Neural progenitor cell (in vitro differentiated cells): ENCODE measurements at places on chromosomes 12 and 14.

DNA sequence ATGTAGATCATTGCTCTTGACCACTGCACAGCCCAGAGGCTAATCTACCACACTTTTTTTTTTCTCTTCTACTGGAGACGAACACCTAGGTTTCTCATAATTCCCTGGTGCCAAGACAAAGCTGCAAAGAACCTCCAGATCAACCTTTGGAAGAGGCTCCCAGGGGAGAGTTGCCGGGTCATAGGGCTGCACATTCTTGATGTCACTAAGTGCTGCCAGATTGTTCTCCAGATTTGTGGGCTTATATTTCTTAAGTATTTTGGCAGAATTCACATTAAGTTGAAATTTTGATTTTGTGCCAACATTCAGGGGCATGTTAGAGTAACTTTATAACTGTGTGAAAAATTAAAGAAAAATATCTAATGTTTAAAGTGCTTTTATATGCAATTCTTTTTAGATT lies 13.5 kb upstream of the PDZRN4 start:
- no peak for DNase-seq

GRCh38 chr14:90987140-90987539 lies 73.3 kb downstream of the RPS6KA5 start:
- no peak for DNase-seq

GRCh38 chr14:36870776-36871175 lies 209.1 kb downstream of the PAX9 start:
- DNase-seq, result no peak

GRCh38 chr14:96911499-96912149 lies 114.4 kb downstream of the VRK1 start:
- DNase-seq, result no peak

DNA sequence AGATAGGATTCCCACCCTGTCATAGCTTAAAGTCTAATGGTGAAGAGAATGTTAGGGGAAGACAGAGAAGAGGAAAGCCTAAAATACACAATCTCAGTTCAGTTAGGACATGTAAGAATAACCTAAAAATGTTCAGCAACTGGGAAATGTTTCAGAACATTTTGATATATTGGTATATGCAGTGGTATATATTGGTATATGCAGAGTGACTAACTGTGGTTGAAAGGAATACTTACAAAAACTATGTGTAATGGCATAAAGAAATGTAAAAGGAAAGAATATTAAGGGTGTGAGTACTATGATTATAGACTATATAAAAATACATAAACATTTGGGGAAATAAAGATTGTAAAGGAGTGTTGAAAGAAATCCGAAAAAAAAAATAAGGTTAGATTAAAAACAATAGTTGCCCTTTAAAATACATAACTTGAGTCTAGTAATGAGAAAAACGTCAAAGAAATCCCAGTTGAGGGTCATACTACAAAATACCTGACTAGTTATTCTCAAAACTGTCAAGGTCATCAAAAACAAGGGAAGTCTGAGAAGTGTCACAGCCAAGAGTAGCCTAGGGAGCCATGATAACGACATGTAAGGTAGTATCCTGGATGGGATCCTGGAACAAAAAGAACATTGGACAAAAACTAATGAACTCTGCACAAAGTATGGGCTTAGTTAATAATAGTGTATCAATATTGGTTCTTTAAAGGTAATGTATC lies 25.6 kb downstream of the ZDHHC17 start:
- DNase-seq, result no peak

DNA sequence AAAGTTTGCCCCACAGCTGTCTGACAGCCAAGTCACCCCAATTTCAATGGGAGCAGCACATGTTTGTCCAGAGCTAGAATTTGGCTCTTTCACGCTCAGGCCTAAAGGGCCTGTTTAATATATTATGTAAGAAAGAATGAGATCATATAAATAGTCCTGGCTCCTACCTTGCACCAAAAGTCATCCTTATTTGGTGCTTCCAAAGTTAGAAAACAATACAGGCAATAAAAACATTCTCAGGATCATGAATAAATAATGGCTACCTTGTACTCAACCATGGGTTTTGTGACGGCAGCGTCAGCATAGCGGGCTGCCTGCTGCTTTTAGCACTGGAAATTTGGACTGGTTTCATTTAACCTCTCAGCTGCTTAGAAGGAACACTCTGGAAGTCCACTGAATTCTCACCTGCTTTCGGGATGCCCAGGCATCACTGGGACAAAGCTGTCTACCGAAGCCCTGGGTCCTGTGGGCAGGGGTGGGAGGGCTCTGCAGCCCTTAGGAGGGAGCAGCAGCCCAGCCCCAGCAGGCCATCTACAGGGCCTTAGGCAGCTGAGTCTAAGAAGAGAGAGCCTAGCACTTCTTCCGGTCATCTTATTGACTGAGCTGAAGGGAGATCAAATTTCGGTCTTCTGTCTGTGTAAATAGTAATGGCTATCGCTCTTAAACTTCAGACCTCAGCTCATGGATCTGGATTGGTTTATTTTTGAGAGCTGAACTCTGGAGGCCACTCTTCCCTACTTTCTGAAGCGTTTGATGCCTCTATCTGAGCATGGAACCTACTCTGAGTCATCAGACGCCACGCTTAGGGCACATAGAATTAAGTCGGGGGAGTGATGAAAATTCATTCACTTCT lies 106.5 kb downstream of the SAMD4A start:
- DNase-seq, result no peak
